ENCODE measurements at places on chromosomes 4 and X. TPM values are rescaled to one million over a fixed set of nuclear protein-coding genes. Genes with fewer than 3 reads are reported as not detected.

DNA sequence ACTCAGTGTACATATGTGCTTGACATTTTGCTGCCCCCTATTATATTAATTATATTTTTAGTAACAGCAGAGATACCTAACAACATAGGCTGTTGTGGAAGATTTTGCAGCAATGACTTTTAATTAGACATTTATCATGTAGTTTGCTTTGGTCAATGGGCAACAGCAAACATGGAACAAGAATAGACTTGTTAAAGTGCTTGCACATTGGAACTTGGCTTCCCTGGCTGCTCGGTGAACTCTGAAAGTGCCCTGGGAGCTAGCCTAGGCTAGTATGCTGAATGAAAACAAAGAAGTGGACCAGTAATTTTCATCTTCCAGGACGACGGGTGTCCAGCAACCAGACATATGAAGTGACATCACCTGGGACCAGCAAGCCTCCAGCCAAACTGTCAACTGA, 1157.1 kb downstream of the ARAP2 start:
- no peak overlapping the region for H3K4me3 ChIP-seq
- H3K36me3 ChIP-seq = no peaks in the 10 kb centered on the region
- H3K27me3 ChIP-seq = no peaks in the 10 kb centered on the region
- no peak overlapping the region for H3K27ac ChIP-seq
- no peaks in the 10 kb centered on the region for H3K4me1 ChIP-seq
- no peak for DNase-seq

DNA sequence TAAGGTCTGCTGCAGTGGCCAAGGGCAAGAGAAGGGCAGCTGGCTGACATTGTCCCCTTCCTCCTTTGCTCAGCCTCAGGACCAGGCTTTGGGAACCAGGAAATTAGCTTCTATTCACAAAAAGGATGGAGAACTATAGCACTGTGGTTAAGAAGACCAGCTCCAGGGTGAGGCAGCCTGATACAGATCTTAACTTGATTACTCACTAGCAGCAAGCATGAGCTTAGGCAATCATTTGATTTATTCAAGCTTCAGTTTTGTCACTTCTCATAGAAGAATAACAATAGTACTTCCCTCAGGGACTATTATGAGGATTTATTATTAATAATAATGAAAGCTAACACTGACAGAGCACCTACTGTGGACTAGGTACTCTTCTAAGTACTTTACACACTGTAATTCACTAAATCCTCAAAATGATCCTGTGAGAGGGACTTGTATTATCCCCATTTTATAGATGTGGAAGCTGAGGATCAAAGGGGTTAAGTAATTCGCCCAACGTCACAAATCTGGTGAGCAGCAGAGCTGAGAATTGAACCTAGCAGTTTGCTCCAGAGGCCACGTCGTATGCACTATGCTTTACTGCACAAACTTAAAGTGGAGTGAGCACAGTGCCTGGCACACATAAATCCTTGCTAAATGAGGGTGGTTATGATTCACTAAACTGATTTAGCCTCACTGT, 130.4 kb upstream of the PAK3 start:
- H3K27ac ChIP-seq = no peak overlapping the region
- no peak for DNase-seq
- no peaks in the 10 kb centered on the region for H3K4me1 ChIP-seq
- H3K27me3 ChIP-seq = no peaks in the 10 kb centered on the region

GRCh38 chr4:178970433-178971140, 1528.3 kb upstream of the AGA start:
- H3K27ac ChIP-seq = no peak overlapping the region
- no peaks in the 10 kb centered on the region for H3K4me1 ChIP-seq
- H3K36me3 ChIP-seq = no peaks in the 10 kb centered on the region
- no peaks in the 10 kb centered on the region for H3K27me3 ChIP-seq

DNA sequence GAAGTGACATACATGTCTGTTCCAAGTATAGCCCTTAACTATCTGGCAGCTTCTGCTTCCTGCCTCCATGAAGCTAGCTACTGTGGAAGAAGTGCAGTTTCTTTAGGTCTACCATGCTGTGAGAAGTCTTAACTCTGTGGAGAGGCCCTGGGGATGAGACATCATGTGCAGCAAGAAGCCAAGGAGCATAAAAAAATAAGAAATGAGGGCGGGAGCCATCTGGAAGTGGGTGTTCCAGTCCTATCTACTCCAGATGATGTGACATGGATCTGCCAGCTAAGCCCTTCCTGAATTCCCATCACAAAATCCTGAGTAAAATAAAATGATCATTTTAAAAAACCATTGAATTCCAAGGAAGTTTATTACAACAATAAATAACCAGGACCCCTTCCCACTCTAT, 87.9 kb upstream of the TBC1D9 start:
- H3K36me3 ChIP-seq = no peaks in the 10 kb centered on the region
- no peak overlapping the region for H3K4me3 ChIP-seq
- H3K27ac ChIP-seq = no peak overlapping the region
- no peaks in the 10 kb centered on the region for H3K4me1 ChIP-seq
- H3K27me3 ChIP-seq = no peaks in the 10 kb centered on the region
- no peak for DNase-seq

The SFRP2 gene
- not detected for total RNA-seq

The SYP gene
- 1.3 TPM for total RNA-seq

DNA sequence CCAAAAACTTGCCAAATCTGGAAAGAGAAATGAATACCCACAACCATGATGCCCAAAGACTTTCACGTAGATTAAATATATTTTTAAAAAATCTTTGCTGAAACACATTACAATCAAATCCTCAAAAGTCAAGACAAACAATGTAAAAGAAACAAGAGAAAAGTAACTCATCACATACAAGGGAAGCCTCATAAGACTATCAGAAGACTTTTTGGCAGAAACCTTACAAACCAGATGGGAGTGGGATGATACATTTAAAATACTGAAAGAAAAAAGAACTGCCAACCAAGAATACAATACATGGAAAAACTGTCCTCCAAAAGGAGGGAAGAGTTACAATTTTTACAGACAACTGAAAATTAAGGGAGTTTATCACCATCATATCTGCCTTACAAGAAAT, 319.0 kb upstream of the INTU start:
- no peaks in the 10 kb centered on the region for H3K36me3 ChIP-seq
- H3K27ac ChIP-seq = no peak overlapping the region
- no peaks in the 10 kb centered on the region for H3K4me1 ChIP-seq
- DNase-seq = no peak
- H3K4me3 ChIP-seq = no peak overlapping the region
- no peaks in the 10 kb centered on the region for H3K27me3 ChIP-seq

DNA sequence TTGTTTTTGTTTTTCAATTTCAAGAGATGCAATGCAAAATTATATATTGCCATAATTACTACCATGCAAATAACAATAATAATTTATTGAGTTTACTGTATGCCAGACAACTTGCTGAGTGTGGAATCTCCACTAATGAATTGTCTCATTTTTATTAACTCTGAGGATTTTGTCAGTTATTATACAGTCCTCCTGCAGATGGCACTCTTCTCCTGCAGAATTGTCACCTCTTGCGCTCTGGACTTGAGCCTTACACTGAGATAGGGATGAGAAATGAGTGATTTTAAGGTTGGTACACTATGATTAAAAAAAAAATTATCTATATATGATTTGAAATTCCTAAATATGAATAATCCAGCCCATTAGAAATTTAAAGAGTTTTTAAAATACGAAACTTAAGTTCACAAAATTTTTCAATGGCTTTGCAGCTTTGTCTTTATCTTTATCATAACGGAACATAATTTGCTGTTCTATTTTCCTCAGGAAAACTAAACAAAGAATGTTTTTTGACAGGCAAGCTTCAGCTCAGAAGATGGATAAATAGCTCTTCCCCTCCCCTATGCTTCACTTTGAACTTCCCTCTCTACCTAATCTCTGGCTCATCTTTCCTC, 12.7 kb upstream of the PAQR3 start:
- peaks cover 28% of the 10 kb centered on the region for H3K27me3 ChIP-seq
- H3K36me3 ChIP-seq = no peaks in the 10 kb centered on the region
- DNase-seq = peak; percentile 47
- H3K4me1 ChIP-seq = no peaks in the 10 kb centered on the region
- H3K4me3 ChIP-seq = no peak overlapping the region
- no peak overlapping the region for H3K27ac ChIP-seq

The CCNG2 gene
- total RNA-seq = 80.6 TPM

GRCh38 chr4:2007804-2008670, 737 bp downstream of the NELFA start:
- no peak for DNase-seq
- H3K4me1 ChIP-seq = peaks cover 23% of the 10 kb centered on the region
- H3K27ac ChIP-seq = peak overlapping the region; percentile 97
- H3K4me3 ChIP-seq = peak overlapping the region; percentile 85
- no peaks in the 10 kb centered on the region for H3K27me3 ChIP-seq
- peaks cover 12% of the 10 kb centered on the region for H3K36me3 ChIP-seq

The ANXA10 gene
- total RNA-seq = not detected

DNA sequence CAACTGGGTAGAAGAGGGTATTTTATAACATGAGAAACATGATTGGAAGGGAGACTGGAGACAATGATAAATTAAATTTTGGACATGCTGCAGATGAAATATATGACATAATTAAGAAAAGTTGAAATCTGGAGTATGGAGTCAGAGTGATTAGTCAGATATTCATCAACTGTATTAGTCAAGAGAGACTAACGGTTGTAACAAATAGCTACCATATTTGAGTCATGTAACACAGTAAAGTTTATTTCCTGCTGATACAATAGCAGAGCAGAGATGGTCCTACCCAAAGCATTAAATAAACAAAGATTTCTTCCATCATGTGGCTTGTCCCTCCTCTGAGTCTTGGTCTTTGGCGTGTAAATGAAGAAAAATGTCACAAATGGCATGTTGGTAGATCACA, 321.3 kb downstream of the GALNTL6 start:
- H3K27me3 ChIP-seq = no peaks in the 10 kb centered on the region
- H3K36me3 ChIP-seq = no peaks in the 10 kb centered on the region
- H3K27ac ChIP-seq = no peak overlapping the region
- no peaks in the 10 kb centered on the region for H3K4me1 ChIP-seq

GRCh38 chrX:151396042-151396824, 773 bp upstream of the VMA21 start:
- peak overlapping the region; percentile 64 for H3K4me3 ChIP-seq
- no peaks in the 10 kb centered on the region for H3K36me3 ChIP-seq
- DNase-seq = peak; percentile 19
- peaks cover 49% of the 10 kb centered on the region for H3K4me1 ChIP-seq

DNA sequence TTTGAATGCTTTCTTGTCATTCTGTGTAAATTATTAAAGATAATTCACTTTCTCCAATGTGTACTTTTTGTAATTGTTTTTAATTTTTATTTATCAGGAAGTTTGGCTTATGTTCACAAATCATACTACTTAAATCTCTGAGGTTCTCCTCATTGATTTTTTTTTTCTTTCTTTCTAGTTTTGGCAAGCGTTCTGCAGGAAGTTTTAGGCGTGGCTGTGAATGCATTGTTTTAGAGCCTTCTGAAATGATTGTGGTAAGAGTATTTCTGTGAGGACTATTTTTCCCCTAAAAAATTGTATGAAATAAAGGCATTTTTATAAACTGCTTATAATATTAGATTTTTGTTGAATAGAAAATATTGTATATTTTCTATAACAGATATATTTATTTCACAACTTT, 135.8 kb downstream of the RAPGEF2 start:
- DNase-seq = no peak
- no peaks in the 10 kb centered on the region for H3K36me3 ChIP-seq
- no peaks in the 10 kb centered on the region for H3K27me3 ChIP-seq
- H3K4me1 ChIP-seq = no peaks in the 10 kb centered on the region

The TLR10 gene
- total RNA-seq = 0.44 TPM

The CSAG1 gene
- total RNA-seq = not detected

Measured in CD4-positive, CD25-positive, alpha-beta regulatory T cell (primary cell).